ENCODE measurements at places on chromosomes 5 and 9.

DNA sequence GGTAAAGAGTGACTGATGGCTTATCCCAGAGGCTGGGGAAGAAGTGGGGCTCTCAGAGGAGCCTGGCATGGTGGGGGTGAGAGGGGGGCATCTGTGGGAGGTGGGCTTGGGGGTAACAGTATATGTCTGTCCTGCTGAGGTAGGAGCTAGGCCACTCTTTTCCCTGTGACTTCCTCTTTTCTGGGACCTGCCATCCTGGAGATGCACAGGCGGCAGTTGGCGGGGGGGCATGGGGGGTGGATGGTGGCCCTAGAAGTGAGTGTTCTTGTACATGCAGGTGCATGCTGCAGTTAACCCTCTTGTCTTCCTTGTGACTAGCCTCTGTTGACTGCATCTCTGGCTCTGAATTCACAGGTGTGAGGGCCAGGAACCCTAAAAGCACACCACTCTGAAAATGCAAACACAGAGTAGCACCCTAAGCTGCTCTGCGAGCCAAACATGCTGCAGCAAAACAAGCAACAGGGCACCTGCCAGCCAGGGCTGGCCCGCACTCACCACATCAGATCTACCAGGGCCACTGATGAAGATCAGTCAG lies 123.8 kb upstream of the SHB start:
- DNase-seq: no peak

- no peak for DNase-seq
These were observed 233.4 kb upstream of the RGMB start for GRCh38 chr5:98540056-98540455.

GRCh38 chr5:181131514-181131913 lies 545 bp upstream of the OR2V1 start:
- DNase-seq: no peak

- peak; percentile 60 for DNase-seq
These were observed 296 bp downstream of the ZSWIM6 start for GRCh38 chr5:61332358-61332749.

- DNase-seq: no peak
These were observed 17.8 kb upstream of the SLCO4C1 start for GRCh38 chr5:102313912-102314311.

DNA sequence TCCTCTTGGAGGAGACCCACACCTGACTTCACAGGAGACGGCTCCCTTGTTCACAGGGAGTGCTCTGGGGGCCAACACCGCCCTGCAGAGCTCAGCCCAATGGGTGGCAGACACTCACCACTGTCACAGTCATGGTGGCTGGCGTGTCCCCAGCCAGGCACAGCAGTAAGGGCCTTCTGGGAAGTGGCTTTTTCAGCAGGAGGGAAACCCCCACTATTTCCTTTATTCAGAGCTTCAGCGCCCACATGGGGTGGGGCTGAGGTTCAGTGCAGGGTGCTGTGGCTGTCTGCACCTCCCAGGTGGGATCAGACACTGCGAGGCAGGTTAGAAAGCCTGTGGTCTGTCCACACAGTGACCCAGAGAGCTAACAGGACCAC lies 3.6 kb upstream of the SNAPC4 start:
- no peak for DNase-seq

DNA sequence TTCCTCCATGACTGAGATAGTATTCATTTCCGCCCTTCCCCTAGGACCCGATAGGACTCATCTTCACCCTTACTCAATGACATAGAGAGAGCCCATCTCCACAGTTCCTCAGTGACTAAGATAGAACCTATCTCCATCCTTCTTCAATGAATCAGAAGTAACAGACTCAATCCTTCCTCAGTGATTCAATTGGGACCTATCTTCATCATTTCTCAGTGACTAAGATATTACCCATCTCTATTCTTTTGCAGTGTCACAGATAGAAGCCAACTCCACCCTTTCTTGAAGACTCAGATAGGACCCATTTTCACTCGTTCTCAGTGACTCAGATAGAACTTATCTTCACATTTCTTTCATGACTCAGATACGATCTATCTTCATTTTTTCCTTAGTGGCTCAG lies 164.6 kb downstream of the FBXO4 start:
- no peak for DNase-seq

GRCh38 chr5:14063691-14064090 lies 79.5 kb upstream of the TRIO start:
- DNase-seq: no peak

GRCh38 chr5:109486200-109486804 lies 76.5 kb upstream of the PJA2 start:
- no peak for DNase-seq

DNA sequence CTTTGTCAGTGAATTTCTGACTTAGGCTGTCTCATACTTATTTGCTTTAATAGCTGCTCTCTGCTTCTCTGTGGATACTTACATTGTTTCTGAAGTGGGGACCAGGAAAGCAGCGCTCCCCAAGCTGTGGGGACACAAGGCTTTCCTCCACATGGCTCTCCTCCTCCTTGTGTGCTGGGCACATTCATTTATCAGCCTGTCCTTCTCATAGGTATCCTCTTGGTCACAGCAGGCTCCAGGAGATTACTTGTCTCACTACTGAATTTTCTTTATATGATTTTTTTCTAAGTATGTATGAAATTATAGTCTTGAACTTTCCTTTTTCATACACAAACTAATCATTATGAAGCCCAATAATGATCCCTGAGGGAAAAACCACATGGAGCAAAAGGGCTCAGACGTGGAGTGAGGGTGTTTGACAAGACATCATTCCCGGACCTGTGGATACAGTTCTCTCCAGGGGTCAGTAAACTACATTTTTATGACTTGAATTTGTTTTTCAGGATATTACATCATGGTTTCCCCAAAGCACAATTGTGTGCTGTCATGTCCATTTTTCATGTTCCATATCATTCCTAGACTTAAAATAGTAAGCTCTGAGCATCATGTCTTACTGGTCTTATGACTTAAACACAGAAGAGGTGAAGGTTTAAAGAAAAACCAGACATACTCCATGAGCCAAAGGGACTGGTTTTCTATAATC lies 234.5 kb downstream of the PCSK1 start:
- DNase-seq: no peak

DNA sequence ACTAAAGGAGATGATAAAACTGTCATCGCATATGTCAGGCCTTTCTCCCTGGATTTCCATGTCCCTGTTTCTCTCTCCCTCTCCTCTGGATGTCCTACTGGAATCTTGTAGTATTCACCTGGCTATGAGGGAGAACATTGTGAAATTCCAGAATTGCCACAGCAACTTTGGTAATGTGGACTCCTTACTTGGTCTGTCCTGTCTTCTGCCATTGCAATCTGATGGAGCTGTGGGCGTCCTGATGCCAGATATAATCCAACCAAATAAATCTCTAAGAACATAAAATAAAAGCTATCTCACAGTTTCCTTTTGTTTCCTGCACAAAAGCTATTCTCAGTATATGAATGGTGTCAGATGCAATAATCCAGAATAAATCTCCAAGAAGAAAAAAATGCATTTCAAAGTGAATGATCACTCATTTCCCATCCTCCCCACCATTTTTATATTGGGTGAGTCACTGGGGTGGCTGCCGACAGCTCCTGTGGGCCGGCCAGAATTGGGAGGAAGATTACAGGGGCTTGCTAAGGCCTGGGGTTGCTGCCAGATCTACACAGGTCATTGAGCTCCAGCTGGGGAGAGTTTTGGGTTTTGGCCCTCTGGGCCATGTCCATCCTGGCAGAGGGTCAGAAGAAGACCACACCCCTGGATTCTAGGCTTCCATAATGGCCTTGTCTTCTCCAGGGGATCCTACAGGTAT lies 160.7 kb upstream of the PITX1 start:
- no peak for DNase-seq

- DNase-seq: no peak
These were observed 28.6 kb downstream of the PTPDC1 start for GRCh38 chr9:94112716-94113465.

GRCh38 chr5:126961702-126962101 lies 68.7 kb downstream of the MARCHF3 start:
- no peak for DNase-seq

- DNase-seq: no peak
These were observed 152.6 kb downstream of the CD180 start for GRCh38 chr5:67043796-67044511.

GRCh38 chr5:73443829-73444498 lies 4.6 kb downstream of the FOXD1 start:
- DNase-seq: no peak

DNA sequence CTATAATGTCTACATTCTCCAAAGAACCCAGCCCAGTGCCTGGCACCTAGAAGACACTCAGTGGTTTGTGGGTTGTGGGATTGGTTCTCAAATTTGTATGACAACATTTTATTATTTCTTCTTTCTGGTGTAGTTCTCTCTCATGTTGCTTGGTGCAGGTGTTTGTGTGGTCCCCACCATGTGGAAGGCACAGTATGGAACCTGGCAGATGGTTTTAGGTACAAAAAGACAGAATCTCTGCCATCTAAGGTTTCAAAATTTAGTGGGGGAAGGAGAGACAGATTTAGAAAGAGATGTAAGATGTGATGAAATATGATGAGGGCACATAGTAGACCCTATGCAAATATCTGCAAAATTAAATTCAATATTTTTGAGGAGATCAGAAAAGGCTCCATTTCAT lies 323.8 kb downstream of the CDK5RAP2 start:
- no peak for DNase-seq

GRCh38 chr5:136364307-136364706 lies 1.0 kb downstream of the TRPC7 start:
- DNase-seq: no peak

DNA sequence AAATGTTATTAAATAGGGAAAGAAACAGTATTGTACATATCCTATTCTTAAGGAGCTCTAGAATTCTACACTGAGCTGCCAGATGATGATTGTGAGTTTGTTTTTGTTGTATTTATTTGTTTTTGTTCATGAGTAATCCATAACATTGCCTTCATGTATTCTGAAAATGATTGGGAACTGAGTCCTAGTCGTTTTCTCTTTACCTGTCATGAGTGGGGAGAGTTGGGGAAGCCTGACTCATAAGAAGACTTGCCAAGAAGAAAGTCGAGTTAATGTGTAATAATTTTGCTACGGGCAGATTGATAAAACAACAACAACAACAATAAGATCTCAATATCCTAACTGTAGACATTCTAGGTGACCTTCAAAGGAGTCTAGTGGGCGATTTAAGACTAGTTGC lies 103.8 kb downstream of the ANKRD55 start:
- DNase-seq: no peak

DNA sequence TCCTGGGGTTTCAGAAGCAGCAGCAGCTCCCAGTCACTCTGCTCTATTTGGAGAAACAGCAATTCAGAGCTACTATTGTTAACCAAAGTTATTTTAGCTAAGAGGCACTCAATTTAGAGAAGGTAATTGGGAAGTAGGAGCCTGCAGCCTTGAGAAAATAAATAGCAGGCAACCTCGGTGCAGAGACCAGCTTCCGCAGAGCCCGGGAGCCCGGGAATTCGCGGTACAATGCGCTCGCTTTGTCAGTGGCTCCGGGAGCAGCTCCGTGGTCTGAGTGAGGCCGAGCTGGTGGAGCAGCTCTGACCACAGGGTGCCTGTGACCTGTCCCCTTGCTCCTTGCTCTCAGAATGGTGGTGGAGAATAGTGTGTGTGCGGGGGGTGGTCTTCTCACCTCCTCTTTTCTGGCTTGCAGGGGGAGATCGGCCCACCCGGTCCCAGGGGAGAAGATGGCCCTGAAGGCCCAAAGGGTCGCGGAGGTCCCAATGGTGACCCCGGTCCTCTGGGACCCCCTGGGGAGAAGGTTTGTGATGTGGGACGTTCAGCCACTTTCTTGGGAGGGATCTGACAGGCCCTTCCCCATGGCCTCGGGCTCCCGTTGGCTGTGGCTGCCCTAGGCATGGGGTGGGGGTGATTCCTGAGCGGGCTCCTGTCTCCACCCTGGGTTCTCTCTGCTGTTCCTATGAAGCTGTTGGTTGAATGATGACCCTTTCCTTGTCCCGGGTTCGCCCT lies 95.9 kb upstream of the FCN2 start:
- no peak for DNase-seq

GRCh38 chr9:78296201-78296892 lies 578 bp upstream of the PSAT1 start:
- peak; percentile 27 for DNase-seq

DNA sequence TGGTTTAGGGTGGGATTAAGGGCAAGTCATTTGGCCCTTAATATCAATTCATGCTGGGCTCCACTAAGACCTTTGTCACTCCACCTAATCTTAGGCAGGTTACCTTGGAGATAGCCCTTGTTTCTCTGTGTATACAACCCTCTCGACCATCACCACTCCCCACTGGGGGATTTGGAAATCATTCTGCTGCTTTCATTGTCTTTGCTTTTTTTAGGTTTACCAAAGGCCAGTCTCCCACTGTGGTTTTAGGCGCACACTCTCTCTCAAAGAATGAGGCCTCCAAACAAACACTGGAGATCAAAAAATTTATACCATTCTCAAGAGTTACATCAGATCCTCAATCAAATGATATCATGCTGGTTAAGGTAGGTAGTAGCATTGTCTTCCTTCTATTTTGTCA lies 6.2 kb downstream of the GZMK start:
- DNase-seq: no peak

GRCh38 chr5:78242001-78242400 lies 52.5 kb downstream of the AP3B1 start:
- DNase-seq: no peak

DNA sequence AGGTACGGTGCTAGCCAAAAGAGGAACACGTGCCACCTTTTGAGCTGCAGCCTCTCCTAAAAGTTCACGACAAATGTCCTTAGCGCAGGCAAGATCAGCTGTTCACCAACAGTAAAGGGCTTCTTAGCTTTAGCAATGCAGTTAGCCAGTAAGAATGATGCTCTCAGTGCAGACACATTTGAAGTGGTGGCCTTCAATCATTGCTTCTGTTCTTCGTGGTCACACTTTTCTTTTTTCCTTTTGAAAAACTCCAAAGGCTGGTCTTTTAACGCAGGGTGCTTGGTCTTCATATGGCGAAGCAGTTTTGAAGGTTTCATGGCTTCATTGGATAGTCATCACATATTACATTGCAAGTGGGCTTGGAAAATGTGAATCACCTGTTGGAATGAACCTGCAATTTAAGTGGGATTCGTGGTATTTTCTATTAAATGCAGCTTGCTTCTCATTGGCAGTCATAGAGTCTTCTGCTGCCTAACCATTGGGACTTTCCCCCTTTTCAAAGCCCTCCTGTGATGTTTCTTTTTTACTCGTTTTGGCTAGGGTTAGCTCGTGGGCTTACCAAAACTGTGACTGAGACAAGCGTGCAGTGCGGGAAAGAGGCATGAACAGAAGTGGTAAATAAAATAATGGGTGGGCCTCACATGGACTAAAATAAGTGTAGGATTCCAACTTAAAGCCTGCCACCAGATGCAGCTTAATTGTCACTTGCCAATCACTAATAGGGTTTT lies 100.9 kb downstream of the MRPL36 start:
- no peak for DNase-seq

DNA sequence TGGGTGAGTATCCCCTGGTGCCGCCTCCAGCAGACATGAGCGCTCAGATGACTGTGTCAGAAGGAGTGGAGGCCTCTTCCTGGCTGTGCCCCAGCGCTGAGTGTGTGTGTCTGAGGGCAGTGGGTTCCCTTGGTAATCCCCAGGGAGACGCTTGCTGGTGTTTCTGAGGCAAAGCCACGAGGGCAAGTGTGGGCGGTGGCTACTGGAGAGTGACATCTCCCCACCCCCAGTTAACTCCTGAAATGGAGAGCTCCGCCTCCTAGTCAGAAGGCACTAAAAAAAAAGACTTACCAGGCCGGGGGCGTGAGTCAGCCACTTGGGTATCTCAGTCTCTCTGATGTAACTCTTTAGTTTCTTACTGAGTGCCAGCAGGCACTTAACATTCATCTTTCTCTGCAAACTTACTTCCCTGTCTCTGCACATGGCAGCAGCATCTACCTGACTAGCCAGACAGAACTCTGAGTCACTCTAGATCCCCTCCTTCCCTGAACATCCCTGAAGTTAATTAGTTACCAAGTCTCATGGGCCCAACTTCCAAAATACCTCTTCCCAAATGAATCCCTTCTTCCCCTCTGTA lies 19.3 kb downstream of the ORM2 start:
- peak; percentile 67 for DNase-seq

Measured in left colon (tissue), 2 donors.